ENCODE measurements at places on chromosomes 16 and 17.

DNA sequence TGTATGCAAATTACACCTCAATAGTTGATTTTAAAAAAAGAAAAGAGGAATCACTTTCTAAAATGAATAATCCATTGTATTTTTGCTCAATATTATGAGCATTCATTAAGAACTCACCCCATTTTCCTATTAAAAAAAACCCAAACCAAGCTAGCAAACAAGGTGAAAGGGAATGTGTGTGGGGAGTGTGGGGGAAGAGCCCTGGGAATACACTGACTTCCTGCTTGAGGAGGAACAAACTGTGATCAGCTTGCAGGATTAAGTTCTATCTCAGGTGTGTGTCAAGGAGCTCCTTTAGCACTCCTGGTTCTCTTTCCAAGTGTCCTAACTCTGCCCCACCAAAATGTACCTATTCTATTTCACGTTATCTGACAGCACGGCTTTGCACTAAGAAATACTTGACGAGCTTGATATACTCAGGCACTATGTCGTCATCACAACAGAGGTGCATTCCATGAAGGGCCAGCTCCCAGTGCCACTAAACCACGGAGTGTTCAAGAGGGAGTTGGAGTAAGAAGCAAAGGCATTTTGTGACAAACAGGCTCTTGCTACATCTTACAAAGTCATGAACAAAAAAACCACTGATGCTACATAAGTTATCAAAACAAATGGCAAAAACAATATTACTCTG, 73.2 kb downstream of the MYH10 start:
- DNase-seq = no peak

- no peak for DNase-seq
Measured at GRCh38 chr16:68737046-68737729, at the start of gene CDH1. Gene CDH1 (plus strand): TSS chr16:68737292. CDS start chr16:68737416, 124 bp downstream.

GRCh38 chr17:75557075-75557851, 30.3 kb upstream of the MYO15B start:
- DNase-seq = no peak

GRCh38 chr17:51189628-51190027, 23.4 kb downstream of the NME2 start:
- DNase-seq = no peak

- no peak for DNase-seq
Measured at GRCh38 chr17:32525122-32525521, 38.3 kb downstream of the CDK5R1 start.

DNA sequence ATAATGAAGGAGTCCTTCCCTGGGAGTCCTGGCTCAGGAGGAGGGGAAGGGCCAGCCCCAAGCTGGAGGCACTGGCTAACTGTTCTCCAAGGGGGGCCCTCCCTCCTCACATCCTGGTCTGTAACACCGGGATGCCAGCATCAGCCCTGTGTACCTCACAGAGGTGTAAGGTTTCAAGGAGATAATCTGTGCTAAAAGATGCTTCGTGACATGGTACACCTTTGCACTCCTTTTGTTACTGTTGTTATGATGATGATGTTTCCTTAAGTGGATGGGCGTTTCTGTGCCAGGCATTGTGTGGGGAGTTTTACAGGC, 236.7 kb upstream of the TNRC6C start:
- no peak for DNase-seq

- no peak for DNase-seq
Measured at GRCh38 chr16:3475604-3476375, 19.5 kb downstream of the C16orf90 start.

DNA sequence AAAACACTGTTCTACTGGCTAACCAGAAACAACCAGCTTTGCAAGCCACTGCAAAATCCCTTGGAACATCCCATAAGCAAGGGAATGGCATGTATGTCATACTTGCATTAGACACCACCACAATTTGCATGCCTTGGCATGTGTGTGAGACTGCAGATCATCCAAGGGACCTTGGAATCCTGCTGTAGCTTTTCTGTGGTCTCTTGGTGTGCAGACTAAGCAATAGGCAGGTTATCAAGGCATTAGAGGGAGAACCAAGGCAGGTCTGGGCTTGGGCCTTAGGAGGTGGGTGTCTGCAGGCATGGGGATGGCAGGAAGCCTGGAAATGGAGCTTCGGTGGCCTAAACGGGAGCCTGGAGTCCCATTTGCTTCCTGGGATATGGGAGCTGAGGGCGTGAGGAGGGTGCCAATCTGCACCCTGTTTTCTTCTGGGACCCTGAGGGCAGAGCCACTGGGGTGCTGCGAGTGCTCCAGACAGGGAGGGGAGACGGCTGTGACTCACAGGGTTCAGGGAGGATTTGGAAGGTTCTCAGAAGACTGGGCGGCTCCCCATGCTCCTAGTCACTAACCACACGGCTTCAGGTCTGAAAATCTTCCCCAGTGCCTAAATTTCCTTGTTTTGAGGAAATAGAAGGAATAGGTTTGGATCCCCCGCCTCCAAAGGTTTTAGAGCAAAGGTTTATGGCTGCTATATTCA, 36.6 kb downstream of the FAM20A start:
- DNase-seq = no peak

DNA sequence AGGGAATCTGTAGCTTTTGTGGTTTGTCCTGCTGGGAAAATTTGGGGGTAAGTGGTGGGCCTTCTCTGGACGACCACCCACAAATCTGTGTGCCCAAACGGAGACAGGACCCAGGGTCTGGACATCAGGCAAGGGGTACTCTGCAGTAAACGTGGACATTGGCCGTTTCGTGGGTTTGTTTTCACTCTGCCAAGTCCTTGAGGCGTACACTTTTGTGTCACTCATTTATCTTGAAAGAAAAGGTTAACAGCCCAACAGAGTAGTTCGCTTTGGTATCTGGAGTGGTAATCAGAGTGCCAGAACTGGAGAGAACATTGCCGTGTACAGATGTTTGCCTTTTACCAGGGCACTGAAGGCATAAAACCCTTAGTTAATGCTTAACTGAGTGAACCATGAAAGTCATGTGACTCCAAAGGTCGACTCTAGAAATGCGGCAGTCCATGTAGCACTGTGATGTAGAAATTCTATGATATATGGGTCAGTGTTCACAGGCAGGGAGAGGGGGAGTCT, 15.4 kb downstream of the NAA60 start:
- no peak for DNase-seq

DNA sequence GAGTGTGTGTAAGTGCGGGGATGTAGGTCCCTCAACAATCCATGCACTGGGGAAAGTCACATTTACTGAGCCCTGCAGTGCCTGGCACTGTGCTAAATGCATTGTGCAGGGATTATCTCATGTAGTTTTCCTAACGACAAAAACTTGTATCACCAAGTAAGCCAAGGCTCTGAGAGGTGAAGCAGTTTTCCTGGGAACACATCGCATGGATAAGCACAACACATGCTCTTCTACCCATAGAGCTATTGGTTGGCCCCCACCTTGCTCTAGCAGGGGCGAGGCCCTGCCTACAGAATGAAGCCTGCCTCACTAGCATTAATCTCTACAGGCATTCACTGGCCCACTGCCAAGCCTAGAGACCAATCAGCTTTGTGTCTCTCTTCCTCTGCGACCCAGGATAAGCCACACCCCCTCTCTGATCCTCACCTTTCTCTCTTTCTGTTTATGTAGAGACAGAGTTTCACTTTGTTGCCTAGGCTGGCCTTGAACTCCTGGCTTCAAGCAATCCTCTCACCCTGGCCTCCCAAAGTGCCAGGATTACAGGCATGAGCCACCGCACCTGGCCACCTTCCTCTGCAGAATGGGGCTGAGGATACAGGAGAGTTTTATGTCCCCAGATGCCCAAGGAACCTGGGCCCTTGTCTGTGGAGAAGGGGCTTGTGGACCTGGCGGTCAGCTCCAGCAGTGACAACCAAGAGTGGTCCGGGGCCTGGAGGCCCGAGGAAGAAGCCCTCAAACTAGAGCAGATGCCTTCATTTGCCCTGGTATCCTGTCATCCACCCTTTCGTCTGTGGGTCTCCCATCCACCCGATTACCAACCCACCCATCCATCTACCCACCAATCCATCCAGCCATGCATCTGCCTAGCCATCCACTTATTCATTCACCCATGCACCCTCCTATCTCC, 12.8 kb downstream of the CDH16 start:
- no peak for DNase-seq

- no peak for DNase-seq
Measured at GRCh38 chr17:44786551-44787081, 27.8 kb downstream of the ADAM11 start.

All from esophagus muscularis mucosa (tissue), 4 donors.